ENCODE measurements at places on chromosomes 3 and 15. TPM values are rescaled to one million over a fixed set of nuclear protein-coding genes. Genes with fewer than 3 reads are reported as not detected.

BLM gene
- total RNA-seq, result 7.8 TPM

DNA sequence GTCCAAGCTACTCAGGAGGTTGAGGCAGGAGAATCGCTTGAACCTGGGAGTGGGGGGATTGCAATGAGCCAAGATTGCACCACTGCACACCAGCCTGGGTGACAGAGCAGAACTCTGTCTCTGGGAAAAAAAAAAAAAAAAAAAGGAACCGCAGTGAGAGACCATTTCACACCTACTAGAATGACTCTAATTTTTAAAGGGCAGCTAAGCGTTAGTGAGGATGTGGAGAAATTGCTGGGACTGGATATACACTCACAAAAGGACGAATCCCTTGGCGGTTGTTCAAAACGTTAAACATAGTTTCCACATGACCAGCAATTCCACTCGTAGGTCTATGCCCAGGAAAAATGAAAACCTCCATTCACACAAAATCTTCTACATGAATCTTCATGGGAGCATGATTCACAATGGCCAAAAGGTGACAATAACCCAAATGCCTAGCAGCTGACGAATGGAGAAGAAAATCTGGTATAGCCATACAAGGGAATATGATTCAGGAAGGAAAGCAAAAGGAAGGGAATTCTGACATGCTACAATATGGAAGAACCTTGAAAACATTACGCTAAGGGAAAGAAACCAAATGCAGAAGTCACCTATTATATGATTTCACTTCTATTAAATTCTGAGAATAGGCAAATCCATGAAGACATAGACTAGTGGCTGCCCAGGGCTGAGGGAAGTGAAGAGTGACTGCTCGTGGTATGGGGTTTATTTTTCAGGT is 127.0 kb downstream of the CHSY1 start:
- DNase-seq, result no peak

- peak; percentile 10 for DNase-seq
These were observed 77.1 kb upstream of the SNRPA1 start for GRCh38 chr15:101372149-101372577.

PLSCR5 gene
- not detected for total RNA-seq

GRCh38 chr3:12479919-12480427 is 4.3 kb upstream of the TSEN2 start:
- DNase-seq, result no peak

GRCh38 chr3:79869461-79870312 is 101.9 kb upstream of the ROBO1 start:
- DNase-seq, result no peak
